ENCODE measurements at places on chromosomes 11 and 22.
A peak's percentile ranks its signal among the peaks of the same experiment; 100 is the strongest.

DNA sequence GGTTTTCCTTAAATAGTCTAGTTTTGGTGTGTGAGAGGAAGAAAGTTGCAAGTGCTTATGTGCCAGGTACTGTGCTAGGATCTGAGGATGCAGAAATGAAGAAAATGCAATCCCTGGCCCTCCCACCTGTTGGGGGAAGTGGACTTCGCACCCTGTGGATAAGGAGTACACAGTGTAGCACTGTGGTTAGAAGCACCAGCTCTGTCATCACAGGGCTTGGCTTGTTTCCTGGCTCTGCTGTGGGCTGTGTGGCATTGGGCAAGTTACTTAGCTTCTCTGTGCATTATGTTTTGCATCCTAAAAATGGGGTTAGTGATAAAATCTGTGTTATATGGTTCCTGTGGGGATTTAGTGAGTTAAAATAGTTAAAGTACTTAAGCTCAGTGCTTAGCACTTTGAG, 68.2 kb downstream of the ENDOD1 start:
- no peak for DNase-seq

- no peak for DNase-seq
Observed at GRCh38 chr11:71279916-71280645, 27.7 kb upstream of the SHANK2 start.

DNA sequence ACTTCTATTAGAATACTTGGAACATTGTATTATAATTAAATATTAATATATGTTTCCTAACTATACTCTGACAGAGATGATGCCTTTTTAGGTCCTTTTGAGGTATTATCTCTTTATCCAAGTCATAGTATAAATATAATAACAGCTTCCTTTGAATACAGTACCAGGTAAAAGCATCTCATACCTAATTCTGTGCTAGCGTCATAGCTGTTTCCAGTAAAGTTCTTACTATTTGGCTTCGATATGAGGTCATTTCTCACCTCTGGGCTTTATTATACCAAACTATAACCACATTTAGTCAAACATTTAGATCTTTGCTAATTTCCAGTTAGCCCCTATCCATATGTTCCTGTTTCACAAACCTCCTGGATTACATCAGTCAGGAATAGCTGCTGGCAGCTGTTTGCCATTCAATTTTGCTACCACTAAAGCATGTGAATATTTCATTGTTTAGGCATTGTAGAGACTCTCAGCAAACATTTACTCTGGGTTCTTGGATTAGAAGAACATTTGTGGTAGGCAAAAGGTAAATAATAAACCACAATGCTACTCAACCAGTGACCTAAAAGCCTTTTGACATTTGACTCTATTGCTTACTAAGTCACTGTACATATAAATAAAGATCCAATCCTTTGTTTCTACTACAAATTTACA, 255.1 kb downstream of the TTC28 start:
- no peak for DNase-seq

DNA sequence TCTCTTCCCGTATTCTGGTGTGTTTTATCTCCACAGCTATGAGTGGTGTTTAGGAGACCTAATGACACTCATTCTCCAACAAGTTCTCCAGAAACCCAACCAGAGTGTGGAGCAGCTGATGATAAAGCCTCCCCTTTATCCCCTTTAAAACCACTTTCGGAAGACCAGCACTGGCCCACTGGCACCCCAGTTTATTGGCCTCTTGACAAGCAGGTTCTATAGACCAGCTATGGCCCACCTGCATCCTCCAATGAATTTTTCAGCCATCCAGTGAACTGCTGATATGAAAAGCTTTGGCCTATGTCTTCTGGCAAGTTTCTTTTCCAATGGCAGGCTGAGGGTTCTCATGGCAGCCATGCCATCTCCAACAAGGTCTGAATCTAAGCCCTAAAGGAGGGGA, 27.4 kb downstream of the CHST1 start:
- no peak for DNase-seq

DNA sequence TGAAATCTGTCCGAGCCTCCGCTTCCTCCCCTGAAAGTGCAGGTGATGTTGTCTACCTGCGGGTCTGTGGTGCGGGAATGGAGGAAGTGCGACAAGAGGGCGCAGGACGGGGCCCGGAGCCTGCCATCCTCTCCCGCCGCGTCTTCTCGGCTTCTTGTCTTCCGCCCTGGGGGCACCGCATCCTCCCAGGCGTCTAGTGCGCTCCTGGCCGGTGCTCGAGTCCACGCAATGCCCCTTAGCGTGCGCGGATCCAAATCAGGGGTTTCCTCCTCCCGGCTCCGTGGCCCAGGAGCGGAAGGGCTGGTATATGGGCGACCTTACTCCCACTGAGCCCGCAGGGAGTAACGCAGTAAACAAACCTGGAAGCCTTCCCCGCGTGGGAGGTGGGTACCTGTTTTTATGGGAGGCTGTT, 405 bp downstream of the SFI1 start:
- peak; percentile 13 for DNase-seq

GRCh38 chr11:79366218-79366617, 74.6 kb downstream of the TENM4 start:
- DNase-seq, result no peak

DNA sequence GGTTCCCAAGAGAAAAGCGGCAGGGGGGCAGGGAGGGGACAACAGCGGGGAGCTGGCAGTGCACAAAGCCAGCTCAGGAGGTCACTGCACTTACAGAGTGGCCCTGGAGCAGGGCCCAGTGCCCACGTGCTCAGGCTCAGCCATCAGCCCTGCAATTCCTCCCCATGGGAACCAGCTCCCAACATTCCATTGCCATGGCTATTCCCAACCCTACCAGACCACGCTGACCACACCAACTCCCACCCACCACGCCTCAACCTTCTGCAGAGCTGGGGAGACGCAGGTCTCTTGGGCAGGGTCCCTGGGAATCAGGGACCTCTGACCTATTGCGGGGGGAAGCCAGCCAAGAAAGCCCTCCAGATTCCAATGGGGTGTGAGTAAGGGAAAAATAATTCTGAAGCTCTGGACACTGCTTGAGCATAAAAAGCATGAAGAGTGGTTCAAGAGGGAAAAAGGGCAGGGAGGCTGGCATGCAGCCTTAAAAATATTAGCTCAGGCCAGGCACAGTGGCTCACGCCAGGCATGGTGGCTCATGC, 38.3 kb upstream of the TFIP11 start:
- DNase-seq, result no peak

- peak; percentile 1 for DNase-seq
Observed at GRCh38 chr11:120079750-120080610, 57.9 kb downstream of the TRIM29 start.

Data from stimulated activated CD8-positive, alpha-beta memory T cell treated with anti-CD3 and anti-CD28 coated beads, Interleukin-7, amount 100 ng/mL, for 24 hours (primary cell).